Hematopoietic multipotent progenitor cell treated with erythropoietin and hydrocortisone succinate and interleukin-3 and kit ligand, for 15 days (in vitro differentiated cells): ENCODE measurements at places on chromosomes 6 and 20.

- no peak for DNase-seq
Observed at GRCh38 chr20:36569847-36570429, 3.5 kb upstream of the TGIF2 start.

DNA sequence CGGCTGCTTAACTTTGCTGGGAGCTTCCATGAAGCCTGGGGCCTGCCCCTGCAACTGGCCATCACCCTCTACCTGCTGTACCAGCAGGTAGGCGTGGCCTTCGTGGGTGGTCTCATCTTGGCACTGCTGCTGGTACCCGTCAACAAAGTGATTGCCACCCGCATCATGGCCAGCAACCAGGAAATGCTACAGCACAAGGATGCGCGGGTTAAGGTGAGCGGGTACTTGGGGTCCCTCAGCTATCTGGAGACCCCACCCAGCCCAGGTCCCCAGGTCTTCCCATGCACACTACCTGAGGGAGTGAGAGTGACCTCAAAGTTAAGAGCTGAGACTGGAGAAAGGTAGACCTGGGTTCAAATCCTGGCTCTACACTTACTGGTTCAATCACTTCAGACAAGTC, 5.8 kb downstream of the ABCC10 start:
- no peak for DNase-seq

DNA sequence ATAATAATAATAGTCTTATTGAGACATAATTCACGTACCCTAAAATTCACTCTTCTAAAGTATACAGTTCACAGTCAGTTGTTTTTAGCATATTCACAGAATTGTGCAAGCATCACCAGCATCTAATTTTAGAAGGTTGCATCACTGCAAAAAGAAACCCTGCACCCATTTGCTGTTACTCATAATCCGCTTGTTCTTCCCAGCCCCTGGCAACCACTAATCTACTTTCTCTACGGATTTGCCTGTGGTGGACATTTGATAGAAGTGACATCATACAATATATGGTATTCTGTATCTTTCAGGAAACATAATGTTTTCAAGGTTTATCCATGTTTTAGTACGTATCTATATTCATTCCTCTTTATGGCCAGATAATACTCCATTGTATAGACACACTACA, 41.5 kb upstream of the FAM184A start:
- DNase-seq, result no peak

- DNase-seq, result no peak
Observed at GRCh38 chr6:2454180-2454579, 208.8 kb upstream of the GMDS start.

DNA sequence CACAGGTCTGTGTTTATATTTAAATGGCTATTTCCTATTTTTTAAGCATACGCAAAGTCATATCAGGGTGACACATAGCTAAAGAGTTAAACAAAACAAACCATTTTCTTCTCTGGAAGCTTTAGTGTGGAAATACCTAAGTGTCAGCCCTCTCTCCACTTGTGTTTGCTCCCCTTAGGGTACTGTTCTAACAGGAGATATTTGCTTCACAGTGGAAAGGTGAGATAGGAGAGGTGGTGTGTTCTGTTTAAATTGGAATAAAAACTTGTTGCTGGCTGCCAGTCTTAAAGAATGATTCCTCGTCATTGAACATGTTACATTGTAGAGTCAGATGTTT, 18.9 kb downstream of the PHACTR2 start:
- no peak for DNase-seq
